Tongue (tissue), 3 donors: ENCODE measurements at places on chromosomes 6 and 20.

- DNase-seq = no peak
These were observed 52.9 kb downstream of the FBXL4 start for GRCh38 chr6:98894810-98895209.

GRCh38 chr6:13508711-13509705, 21.6 kb upstream of the GFOD1 start:
- DNase-seq = peak; percentile 88

DNA sequence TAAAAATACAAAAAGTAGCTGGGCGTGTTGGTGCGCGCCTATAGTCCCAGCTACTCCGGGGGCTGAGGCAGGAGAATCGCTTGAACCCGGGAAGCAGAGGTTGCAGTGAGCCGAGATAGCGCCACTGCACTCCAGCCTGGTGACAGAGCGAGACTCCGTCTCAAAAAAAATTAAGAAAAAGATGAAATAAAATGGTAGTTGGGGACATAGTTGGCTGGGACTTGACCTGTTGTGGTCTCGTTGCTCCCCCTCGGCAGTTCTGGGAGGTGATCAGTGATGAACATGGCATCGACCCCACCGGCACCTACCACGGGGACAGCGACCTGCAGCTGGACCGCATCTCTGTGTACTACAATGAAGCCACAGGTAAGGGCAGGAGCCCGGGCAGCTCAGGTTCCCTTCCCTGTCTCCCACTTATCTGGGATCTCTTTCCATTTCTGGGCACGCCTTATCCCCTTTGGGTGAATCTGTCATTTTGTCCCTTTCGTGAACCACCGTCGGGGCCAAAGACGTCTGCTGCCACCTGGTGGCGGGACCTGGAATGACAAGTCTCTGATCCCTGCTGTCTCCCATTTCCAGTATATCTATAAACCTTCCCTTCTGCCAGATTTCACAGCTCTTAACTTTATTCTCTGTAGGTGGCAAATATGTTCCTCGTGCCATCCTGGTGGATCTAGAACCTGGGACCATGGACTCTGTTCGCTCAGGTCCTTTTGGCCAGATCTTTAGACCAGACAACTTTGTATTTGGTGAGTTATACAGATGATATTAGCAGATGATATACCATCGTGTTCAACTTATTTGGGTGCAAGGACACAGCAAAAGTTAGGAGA, 2.3 kb downstream of the TUBB start:
- peak; percentile 91 for DNase-seq

DNA sequence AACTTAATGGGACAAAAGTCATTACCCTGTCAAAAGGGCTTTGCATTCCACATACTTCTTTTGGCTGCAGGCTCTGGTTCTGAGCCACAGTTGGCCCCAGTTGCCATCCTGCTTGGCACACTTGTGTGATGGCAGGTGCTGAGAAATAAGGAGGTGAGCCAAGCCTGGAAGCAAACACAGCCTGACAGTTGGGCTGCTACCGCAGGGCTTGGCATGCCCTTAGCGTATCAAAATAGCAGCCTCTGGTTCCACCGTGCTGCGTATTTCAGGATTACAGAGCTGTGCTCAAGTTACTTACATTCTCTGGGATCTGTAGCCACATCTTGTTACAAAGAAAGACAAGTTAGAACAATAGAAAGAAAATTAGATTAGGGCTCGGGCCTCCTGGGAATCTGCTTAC, 11.1 kb downstream of the MTHFD1L start:
- peak; percentile 94 for DNase-seq

- DNase-seq = peak; percentile 98
These were observed at the start of the genes HSPA1A and HSPA1L for GRCh38 chr6:31815025-31815838. Gene HSPA1A (plus strand): TSS chr6:31815543. CDS start chr6:31815757, 214 bp downstream. Gene HSPA1L (minus strand): TSS chr6:31815283. CDS start chr6:31811972, 3,311 bp downstream.

DNA sequence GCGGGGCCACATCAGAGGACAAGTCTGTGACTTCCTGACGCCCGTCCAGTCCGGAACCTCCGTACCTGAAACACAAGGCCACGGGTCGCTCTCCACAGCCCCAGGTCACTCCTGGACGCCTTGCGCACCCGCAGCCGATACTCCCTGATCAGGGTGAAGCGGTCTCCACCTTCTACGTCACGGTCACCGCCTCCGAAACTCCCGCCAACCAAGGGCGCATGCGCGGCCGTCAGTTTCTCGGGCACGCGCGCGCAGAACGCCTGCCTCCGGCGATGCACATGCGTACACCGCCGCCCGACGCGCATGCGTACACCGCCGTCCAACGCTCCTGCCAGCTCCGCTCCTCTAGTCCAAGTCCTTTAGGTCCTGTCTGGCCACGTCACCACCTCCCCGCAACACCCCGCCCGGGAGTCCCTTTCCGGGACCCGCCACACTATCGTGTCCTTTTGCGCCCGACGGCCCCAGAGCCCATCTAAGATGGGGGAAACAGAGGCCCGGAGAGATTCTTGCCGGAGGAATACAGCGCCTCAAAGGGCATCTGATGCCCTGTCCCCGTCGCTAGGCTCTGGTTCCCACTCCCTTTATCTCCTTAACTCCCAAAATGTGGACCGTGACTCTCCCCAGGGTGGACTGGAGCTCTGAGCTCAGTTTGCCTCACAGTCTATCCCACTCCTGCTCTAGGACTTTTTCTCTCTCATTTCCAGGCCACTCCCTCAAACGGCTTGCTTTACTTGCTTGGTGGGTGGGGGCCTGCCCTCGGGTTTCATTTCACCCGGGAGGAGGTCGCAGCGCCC, at the start of gene DSN1:
Gene DSN1, minus strand, starts transcription at position 167 of the 794 bp plus-strand sequence. CDS start 2,305 bp downstream, outside the sequence.
- DNase-seq = peak; percentile 99

DNA sequence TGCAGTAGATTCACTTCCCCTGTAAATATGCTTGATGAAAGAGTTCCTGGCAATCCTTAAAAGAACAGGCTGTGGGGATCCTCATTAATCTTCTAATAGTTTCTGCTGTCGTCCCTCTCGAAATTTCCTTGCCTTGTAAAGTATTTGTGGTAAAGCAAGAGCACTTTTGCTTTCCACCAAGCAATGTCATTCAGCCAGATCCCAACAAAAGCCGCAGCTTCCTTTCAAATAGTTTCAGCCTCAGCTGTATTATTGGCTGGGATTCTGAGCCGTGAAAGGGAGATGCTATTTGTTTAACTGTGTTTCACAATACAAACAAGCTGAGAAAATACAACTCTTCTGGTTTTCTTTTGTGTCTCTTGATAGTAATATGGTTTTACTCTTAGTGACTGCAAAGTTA, 48.9 kb upstream of the EPHA7 start:
- peak; percentile 43 for DNase-seq

GRCh38 chr6:3323148-3323547, 64.4 kb downstream of the PSMG4 start:
- no peak for DNase-seq

GRCh38 chr20:36093025-36093803, 61.3 kb upstream of the EPB41L1 start:
- peak; percentile 48 for DNase-seq

GRCh38 chr20:6604179-6604578, 163.3 kb upstream of the BMP2 start:
- no peak for DNase-seq

DNA sequence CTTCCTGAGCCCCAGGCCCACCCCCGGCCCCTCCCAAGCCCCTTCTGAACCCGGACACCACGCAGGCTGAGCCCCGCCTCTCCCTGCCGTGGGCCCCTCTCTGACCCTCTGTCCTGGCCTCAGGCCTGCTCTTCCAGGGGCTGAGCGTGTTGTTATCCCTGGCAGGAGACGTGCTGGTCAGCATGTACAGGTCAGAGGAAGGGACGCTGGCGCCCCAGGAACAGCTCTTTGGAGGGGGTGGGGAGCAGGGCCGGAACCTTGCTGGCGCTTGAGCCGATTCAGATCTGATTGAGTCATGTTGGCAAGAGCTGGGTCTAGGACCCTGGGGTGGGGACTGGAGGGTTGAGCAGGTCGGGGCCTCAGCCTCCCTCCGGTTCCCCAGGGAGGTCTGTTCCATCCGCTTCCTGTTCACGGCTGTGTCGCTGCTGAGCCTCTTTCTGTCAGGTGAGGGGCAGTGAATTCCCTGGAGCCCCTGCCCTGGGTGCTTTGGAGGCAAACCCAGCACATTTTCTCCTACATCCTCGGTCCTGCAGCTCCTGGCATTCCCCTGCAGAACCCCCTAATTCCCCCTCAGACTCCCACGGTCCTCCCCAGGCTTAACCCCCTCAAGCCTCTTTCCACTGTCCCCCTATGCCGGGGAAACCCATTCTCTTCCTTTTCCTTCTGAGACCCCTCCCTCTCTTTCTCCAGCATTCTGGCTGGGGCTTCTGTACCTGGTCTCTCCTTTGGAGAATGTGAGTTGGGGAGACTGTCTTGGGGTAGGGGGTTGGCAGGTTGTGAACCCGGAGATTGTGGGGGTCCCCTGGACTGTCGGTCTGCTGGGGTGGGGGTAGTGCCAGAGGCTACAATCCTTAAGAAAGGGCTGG, 2.0 kb downstream of the SPAG4 start:
- DNase-seq = peak; percentile 45

GRCh38 chr6:108983151-108983550, 111.5 kb downstream of the SESN1 start:
- no peak for DNase-seq

DNA sequence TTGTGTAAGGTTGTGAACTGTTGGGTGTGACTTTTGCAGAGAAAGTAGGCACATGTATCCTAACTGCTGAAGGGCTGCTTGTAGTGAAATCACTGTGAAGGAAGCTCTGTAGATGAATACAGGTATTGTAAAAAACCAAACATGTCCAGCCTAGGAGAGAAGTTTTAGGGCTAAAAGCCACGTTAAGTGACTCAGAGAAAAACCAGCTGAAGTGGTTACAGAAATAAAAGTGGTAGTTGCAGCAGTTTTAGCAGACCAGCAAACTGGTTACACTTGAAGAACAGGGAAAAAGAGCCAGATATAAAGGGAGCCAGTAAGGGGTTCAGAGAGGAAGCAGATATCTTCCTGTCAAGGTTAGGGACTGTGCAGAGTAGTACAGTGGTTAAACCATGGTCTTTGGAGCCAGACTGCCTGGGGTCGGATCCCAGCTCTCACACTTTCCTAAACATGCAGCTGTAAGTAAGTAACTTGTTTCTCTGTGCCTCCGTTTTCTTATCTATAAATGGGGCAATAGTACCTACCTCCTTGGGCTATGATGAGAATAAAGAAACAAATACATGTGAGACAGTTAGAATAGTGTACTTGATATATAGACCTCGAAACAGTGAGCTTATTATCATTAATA, 33.8 kb upstream of the RNF8 start:
- DNase-seq = no peak

DNA sequence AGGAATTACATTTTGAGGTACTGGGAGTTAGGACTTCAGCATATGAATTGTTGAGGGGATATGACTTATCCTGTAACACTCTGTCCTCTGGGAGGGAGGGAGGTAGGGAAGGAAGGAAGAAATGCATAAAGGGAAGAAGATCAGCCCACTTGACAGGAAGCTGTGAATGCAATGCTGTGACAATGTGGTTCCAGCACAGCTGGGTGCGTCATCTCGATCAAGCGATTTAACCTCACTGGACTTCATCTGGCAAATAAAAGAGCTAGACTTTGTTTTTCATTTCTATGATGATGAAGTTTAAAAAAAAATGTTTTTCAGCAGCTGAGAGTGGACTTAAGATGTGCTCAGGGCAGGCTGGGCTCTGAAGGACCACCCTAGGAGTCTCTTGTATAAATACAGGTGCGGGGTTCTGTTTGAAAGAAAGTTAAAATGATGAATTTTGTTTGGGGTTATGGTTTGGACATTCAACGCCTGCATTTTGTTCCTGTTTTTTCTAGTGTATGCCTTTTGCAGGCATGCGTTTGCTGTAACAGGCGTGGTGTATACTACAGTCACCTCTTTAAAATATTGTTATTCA, 178.1 kb downstream of the RIMS1 start:
- no peak for DNase-seq

GRCh38 chr6:163710532-163711470, 296.3 kb downstream of the QKI start:
- peak; percentile 25 for DNase-seq

DNA sequence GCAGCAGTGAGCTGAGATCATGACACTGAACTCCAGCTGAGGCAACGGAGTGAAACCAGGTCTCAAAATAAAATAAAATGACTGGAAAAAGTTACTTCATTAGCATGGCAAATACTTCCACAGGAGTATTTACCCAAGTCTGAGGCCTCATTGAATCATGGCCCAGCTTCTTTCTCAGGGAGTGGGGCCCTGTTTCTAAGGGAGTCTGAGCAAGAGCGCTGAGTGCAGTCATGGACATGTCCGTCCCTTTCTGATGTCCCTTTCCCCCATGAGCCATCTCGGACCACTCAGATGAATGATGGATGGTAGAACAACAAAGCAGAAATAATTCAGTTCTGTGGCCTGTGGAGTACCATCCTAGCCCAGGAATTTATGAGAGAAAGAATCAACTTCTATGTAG, 7.8 kb upstream of the DTD1 start:
- no peak for DNase-seq

DNA sequence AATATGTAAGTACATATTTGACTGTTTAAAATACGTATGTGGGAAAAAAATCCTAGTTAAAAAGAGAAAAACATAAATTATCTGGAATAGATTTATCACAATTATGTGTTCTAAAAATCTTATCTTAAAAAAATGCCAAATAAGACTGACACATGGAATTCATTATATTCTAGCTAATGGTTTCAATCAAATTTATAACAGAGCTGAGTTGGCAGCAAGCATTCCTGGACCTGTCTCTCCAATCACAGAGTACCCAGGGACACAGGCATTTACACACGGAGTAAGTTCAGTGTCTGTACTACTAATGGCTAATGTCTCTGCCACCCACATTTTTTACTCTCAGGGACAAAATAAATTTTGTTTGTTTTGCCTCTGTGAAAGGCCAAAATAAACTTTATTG, 122.3 kb downstream of the RPS12 start:
- no peak for DNase-seq

- no peak for DNase-seq
These were observed 11.4 kb upstream of the TMEM170B start for GRCh38 chr6:11526156-11526505.

GRCh38 chr6:38352636-38353035, 287.1 kb downstream of the BTBD9 start:
- no peak for DNase-seq

- no peak for DNase-seq
These were observed 109.8 kb downstream of the ZDHHC14 start for GRCh38 chr6:157490611-157491269.

GRCh38 chr6:154614101-154614500, 103.6 kb upstream of the CNKSR3 start:
- no peak for DNase-seq

- DNase-seq = no peak
These were observed 82.7 kb downstream of the SAMD3 start for GRCh38 chr6:130140084-130140483.

DNA sequence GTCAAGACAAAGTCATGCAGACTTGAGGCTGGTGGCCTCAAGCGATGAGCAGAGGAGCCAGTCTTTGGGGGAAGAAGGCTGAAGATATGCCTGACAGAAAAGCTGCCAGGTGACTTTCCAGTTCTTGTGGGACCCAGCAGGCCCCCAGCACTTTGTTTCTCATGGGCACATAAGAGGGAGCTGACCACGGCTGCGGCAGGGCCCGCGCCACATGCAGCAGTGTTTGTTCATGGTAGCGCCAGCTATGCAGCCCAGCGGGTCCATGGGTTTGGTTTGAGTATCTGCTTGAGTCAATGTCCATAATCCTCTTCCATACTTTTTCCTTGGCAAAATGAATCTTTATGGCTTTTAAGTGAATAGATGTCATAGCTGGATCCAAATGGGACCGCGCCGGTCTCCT, 91.0 kb upstream of the LY86 start:
- DNase-seq = no peak

- no peak for DNase-seq
These were observed 30.6 kb upstream of the QKI start for GRCh38 chr6:163383912-163384311.

GRCh38 chr6:56770011-56770520, 127.4 kb upstream of the DST start:
- DNase-seq = no peak
